ENCODE measurements at places on chromosomes 7 and 10.

GRCh38 chr10:16458166-16458955 lies 21.6 kb downstream of the PTER start:
- DNase-seq = no peak

DNA sequence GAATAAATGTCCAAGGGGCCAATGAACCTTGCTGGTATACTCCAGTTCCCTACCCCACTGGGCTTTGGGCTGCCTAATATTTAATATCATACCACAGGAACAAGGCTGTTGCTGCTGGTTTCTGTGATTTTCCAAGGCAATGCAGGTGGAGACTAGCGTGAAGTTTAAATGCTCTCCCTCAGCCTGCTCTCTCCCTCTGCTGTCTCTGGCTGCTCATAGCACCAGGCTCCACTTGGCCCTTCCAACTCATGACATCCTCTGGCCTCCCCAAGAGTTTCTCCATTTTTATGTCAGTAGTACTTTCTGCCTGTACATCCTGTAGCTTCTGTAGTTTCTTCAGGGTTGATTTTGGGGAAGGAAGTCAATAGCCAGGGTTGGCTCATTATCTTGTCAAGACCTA lies 103.5 kb downstream of the LHFPL3 start:
- no peak for DNase-seq

DNA sequence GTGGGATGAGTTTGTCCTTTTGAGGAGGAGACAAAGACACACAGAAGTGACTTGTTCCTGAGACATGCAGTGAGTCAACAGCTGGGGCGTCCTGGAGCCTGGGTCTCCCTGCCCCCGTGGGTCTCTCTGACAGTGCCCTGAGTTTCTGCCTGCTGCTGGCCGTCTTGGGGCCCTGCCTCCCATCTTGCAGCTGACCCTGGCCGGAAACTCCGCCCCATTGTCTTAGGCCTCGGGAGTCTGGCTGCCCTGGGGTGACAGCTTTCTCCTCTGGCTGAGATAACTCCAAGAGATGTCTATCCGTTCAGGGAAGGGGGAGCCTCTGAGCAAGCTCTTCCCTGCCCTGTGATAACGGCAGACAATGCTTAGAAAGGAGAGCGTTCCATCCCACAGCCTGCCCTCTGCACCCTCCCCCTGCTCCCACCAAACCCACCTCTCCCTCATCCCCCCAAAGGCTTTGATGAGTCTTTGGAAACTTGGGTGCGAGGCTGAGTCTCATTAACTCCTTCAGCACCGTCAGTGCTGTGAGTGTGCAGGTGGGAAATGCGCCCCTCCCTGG lies 69.5 kb upstream of the PODXL start:
- DNase-seq = no peak

- peak; percentile 46 for DNase-seq
These were observed 29.8 kb downstream of the ADAP1 start for GRCh38 chr7:924541-925231.

- no peak for DNase-seq
These were observed 12.6 kb downstream of the CPA2 start for GRCh38 chr7:130279286-130279685.

- no peak for DNase-seq
These were observed 159.9 kb downstream of the MAD1L1 start for GRCh38 chr7:2072798-2073197.

DNA sequence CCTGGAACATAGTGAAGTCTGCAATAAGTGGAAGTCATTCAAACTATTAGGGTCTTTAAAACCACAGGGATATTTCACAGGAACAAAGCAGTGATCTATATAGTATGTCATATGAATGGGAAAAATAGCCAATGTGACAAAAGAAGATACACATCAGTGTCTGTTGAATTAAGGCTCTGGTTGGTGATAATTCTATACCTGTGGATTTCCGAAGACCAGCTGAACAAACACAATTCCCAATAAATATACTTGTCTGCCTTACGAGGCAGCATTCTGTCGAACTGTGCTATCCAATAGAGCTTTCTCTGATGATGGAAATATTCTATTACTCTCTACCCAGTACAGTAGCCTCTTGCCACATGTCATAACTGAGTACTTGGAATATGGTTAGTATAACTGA lies 55.9 kb upstream of the CAV2 start:
- no peak for DNase-seq

GRCh38 chr10:3574451-3574850 lies 210.6 kb downstream of the KLF6 start:
- DNase-seq = no peak

DNA sequence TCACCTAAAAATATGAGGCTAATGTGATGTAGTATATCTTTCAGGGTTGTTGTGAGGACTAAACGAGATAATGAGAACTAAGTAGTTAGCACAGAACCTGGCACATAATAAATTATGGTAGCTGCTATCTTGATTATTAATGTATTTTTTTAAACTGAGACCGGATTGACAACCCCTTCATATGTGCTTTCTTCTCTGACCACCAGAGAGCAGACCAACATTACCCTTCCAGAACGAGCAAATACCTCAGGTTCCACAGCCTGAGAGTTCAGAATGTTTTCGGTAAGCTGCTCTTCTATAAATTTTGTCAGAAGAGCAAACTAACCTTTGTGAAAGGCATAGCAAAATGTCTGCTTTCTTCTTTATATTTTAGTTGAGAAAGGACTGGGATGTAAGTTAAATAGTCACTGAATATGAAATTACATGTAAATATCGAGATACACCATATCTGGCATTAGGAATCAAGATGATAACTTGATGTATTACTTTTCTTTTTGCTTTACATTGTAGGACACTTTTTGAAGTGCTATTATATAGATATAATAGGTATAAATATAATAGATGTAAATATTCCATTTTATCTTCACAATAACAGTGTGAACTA lies 13.6 kb upstream of the BPGM start:
- no peak for DNase-seq

DNA sequence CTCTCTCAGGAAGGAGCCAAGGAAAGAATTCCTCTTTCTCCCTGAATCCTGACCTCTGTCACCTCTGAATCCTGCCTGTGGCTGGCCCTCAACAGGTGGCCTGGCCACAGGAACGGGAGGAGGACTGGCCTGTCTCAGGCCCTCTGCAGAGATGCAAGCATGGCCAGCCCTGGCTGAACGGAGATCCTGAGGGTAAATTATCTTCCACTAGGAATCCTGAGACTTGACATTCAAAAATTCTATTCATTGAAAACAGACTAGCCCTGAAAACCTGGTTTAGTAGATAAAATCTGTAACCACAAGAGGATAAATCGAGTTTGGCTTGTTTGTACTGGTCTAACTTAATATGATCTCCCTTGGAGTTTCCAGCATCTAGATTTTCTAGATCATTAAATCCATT lies 579.3 kb downstream of the LRMDA start:
- DNase-seq = no peak
